ENCODE measurements at places on chromosomes 3 and 15.

GRCh38 chr15:39774688-39775267 is 7.9 kb downstream of the FSIP1 start:
- DNase-seq, result peak; percentile 38

DNA sequence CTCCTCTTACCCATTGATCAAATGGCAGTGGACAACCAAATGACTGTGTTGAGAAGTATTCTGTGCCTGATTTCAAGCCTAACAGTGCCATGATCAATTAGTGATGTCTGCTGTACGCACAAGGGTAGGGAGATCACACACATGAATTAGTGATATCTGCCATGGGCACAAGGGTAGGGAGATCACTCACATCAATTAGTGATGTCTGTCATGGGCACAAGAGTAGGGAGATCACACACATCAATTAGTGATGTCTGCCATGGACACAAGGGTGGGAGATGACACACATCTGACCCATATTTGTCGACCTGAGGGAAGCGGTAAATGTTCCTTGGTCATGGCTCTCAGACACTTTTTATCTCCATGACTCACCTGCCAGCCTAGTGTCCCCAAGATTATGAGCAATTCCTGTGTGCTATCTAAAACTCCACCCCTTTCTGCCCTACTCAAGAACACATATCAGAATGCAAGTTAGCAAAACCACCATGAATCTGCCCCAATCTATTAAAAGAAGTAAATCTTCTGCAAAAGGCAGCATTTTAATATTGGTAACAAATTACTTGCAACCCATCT is 165.0 kb downstream of the NTRK3 start:
- DNase-seq, result no peak

DNA sequence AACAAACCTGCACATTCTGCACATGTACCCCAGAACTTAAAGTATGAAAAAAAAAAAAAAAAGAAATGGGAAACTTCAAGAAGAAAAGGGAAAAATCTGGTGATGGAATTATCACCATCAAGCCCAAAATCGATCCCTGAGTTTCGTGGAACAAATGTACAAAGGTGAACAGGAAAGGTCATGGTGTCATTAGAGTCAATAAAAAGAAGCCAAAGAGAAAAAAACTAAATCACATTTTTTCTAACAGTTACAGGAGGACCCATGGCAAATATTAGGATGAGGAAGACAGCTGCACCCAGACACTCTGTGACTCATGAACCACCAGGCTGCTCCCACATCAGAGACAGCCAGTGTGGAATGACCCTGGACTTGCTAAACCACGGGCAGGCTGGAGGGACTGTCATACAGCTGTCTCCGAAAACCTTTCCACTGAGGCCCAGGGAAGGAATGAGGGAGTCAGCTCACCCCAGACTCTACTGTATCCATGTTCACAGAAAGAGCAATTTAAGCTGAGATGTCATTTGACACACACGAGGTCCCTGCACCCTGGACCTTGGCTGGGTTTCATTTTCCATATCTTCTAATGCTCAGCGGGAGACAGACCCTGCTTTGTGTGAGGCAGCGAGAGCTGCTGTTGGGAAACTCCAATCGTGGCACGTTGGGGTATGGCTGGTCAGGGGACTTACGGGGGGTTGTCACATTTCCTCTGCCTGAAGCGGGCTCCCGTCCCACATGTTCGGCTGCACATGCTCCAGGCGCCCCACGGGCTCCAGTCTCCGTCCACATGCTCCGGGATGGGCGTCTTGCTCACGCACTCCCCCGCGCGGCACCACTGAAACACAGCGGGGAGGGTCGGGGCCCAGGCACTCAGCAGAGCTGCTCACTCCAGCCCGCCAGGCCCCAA is 210.2 kb downstream of the ADAMTS17 start:
- DNase-seq, result peak; percentile 11

GRCh38 chr3:71987828-71988227 is 202.9 kb upstream of the PROK2 start:
- DNase-seq, result peak; percentile 81

DNA sequence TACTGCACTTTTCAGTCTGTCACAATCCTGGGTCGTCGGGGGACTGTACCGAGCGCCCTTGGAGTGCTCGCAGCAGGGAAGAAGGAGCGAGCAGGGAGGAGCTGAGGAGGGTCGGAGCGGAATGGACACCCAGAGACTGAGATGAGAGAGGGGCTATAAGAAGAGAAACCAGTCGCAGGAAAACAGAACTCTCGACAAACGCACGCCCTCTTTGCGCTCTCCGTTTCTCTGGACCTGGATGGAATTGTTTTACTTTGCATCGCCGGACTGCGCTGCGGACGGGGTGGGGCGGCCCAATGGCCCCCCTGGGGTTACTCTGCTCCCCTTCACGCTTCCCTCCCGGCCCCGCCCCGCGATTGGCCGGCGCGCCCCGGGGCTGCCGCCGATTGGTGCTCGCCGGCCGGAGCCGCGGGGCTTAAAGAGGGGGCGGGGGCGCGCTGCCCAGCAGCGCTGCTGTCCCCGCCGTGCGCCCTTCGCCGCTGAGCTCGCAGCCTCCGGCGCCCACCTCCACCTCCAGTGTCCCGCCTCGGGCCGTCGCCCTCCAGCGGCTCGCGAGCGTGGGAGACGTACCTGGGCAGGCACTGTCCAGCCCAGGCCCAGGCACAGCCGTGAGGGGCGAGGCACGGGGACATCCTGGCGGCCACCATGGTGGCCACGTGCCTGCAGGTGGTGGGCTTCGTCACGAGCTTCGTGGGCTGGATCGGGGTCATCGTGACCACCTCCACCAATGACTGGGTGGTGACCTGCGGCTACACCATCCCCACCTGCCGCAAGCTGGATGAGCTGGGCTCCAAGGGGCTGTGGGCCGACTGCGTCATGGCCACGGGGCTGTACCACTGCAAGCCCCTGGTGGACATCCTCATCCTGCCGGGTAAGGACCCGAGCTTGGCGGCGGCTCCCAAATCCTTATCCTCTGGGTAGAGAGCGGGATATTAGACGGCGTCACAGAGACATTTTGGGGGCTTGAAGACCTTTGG is at the start of gene CLDN11:
CLDN11 (plus strand) TSS at position 447 of the 977 bp plus-strand sequence; CDS start at position 646, 199 bp downstream.
- no peak for DNase-seq

DNA sequence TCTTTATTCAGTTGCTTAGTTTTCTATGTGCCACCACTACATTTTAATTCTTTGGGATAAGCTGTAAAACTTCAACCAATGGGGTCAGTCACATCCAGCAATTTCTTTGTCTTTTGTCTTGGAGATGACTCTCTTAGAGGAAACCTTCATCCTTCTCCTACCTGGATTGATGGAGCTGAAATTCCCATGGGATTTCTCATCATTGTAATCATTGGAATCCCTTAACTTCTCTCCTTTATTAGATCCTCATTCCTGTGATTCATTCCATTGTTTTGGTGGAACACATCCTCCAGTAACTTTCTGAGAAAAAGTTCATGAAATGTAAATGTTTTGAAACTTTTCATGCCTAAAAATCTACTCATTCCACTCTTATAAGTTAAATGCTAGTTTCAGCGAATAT is 9.6 kb upstream of the PLOD2 start:
- no peak for DNase-seq

DNA sequence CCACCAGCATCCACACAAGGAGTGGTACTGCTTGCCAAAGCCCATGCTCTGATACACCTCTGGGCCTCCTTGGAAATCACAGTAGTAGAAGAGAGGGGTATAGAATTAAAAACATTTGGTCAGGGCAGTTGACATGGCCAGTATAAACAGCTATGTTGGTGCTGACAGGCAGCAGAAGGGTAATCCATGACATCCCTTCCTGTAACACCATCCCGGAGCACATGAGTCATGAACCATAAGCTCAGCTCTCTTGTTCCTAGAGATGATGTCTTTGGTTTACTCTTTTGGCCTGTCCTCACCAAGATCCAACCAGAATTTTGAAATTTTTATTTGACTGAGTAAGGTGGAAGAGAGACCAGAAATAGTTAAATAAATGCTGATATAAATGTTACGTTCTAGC is 132.6 kb upstream of the CTDSPL start:
- no peak for DNase-seq

DNA sequence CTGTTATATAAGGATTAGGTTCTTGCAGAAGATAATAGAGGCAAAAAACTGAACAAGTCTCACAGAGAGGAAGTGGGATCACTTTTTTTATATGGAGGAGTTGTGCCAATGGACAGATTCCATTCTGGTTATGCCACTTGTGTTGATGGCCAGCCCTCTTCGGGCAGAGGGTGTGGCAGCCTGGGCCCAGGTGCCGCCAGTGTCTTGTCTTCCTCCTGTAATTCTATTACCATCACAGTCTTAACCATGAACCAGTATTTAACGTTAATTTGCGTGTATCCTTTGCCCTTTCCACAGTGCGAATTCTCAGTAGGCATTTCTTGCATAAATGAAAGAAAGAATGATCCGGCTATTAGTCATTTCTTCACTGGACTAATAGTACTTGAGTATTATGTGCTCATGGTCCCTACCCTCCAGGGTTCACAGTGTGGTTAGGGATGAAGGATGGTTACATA is 7.0 kb upstream of the USP4 start:
- DNase-seq, result no peak

DNA sequence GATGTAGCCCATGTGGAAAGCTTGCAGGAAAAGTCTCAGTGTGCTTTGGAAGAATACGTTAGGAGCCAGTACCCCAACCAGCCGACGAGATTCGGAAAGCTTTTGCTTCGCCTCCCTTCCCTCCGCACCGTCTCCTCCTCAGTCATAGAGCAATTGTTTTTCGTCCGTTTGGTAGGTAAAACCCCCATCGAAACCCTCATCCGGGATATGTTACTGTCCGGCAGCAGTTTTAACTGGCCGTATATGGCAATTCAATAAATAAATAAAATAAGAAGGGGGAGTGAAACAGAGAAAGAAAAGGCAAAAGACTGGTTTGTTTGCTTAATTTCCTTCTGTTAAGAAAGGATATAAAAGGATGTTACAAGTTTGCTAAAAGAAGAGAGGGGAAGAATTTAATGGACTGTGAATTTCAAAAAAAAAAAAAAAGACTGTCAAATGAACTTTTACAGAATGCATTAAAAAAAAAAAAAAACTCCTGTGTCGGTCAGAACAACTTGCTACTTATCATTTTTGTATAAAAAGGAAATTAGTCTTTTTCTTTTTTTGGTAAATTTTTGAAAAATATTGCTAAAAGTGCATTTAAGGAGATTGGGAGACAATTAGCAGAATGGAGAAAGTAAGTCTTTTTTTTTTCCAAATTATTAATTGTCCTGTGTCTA is 7.0 kb downstream of the NR2F2 start:
- DNase-seq, result no peak

GRCh38 chr15:60115579-60116380 is 111.7 kb downstream of the FOXB1 start:
- no peak for DNase-seq

DNA sequence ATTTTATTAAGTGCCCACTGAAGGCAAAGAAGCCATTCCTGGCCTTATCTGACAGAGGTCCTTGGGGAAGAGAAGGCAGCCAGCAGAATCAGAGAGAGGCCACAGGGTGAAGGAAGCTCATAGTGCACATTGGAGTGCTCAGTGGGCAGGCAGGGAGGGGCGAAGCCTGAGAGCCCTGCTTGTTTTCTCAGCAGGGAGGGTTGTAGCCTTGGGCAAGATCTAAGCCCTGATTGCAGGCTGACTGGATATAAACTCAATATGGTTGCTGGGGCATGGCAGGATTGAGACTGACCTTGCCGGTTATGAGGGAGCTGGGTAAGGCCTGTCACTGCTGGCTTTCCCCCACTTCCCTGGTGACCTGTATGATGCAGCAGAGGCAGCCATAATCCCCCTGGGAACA is 7.5 kb upstream of the IGSF11 start:
- DNase-seq, result no peak

- no peak for DNase-seq
Measured at GRCh38 chr3:31242026-31242960, 290.4 kb upstream of the STT3B start.

DNA sequence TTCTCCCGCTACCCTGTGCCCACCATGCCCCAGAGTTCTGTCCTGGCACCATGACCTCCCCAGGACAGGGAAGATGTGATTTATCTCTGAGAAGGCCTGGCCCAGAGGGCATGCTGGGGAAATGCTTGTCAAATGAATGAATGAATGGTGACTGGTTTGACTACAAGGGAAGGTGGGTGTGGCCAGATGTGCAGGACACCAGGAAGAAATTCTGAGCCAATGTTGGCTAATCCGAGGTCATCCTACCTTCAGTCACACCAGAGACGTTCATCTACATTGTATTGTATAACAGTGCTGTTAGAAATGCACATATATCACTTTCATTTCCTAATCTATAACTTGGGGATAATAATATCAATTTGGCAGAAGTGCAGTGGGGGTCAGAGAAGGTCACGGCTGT is 138.4 kb downstream of the FAM43A start:
- DNase-seq, result no peak

- no peak for DNase-seq
Measured at GRCh38 chr15:40754574-40754882, 526 bp downstream of the RMDN3 start.

DNA sequence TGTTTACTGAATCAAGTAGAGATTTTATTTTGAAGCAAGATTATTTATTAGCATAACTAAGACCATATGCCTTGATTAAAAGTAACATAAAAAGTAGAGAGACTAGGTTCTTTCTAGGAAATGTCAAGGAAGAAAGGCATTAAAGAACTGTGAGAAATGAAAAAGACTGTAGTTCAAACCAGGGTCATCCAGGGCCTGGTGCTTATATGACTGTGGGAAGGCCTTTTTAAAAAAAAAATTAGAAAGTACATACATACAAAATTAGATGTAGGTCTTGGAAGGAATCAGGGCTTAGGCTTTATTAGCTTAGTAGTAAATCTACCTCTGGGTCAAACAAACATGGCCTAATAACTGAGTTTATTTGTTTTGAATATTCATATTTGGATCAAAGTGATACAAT is 173.9 kb upstream of the TBL1XR1 start:
- no peak for DNase-seq

- no peak for DNase-seq
Measured at GRCh38 chr15:51038974-51039319, 55.8 kb downstream of the TNFAIP8L3 start.

DNA sequence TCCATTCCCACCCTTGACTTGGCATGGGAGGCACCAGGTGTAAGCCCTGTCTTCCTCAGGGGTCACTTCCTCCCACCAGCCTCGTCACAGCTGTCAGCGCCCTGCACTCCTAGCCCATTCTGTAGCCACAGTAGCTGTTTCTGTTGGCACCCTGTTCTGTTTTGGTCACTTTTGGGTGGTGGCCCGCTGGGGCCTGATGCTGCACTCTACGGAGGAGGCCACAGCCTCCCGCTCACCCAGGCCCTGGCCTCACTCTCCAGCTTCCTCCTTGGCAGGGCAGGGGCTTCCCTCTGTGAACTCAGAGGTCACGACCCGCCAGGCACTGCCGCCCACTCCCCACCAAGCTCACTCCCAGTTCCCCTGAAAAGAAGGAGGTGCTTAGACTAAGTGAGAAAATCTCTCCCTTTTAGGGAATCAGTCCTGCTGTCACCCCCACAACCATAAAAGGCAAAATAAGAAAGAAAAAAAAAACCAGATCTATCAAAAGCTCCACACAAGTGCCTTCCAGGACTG is 68.4 kb downstream of the MGLL start:
- DNase-seq, result no peak

DNA sequence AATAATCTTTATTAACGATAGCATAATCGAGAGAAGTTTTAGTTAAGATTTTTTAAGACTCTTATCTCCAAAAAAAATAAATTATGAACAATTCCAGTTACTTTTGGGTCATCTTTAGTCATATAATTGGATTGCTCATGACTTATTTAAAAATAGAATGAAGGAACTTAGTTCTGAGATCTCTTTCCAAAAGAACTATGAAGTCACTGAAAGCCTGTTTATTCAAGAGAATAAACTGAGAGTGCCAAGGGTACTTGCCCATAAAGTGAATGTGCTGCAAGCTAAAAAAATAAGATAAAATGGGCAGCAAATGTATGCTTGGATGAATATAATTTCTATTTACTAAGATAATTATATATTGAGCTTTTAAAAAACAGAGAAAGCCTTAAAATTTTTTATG is 176.5 kb upstream of the PLSCR5 start:
- no peak for DNase-seq

- DNase-seq, result peak; percentile 34
Measured at GRCh38 chr3:79086514-79086913, 681.3 kb downstream of the ROBO1 start.

Measured in GDM1 (cell line).